ENCODE measurements at places on chromosomes 1 and 21. TPM values are rescaled to one million over a fixed set of nuclear protein-coding genes. Genes with fewer than 3 reads are reported as not detected.

The POLR3C gene
- total RNA-seq = 94.1 TPM

The H6PD gene
- 9.3 TPM for total RNA-seq

The MECR gene
- 20.3 TPM for total RNA-seq

The POTED gene
- not detected for total RNA-seq

The CD53 gene
- not detected for total RNA-seq

The SPRR2A gene
- total RNA-seq = not detected

The CIART gene
- total RNA-seq = 13.9 TPM

The MROH7 gene
- total RNA-seq = not detected

The SLC26A9 gene
- under 0.01 TPM for total RNA-seq

The FTCD gene
- total RNA-seq = not detected

The PDZK1 gene
- total RNA-seq = 1.7 TPM

The COG2 gene
- 17.8 TPM for total RNA-seq

The RNF187 gene
- total RNA-seq = 14.0 TPM

The CYP4X1 gene
- not detected for total RNA-seq

The NTNG1 gene
- total RNA-seq = 2.3 TPM

The RORC gene
- not detected for total RNA-seq

The VHLL gene
- total RNA-seq = 0.28 TPM

The A3GALT2 gene
- not detected for total RNA-seq

The NBPF26 gene
- 13.1 TPM for total RNA-seq

The C1orf87 gene
- not detected for total RNA-seq

The FGR gene
- not detected for total RNA-seq

Data from IMR-90 (cell line).